ENCODE measurements at places on chromosomes 1 and 21.

DNA sequence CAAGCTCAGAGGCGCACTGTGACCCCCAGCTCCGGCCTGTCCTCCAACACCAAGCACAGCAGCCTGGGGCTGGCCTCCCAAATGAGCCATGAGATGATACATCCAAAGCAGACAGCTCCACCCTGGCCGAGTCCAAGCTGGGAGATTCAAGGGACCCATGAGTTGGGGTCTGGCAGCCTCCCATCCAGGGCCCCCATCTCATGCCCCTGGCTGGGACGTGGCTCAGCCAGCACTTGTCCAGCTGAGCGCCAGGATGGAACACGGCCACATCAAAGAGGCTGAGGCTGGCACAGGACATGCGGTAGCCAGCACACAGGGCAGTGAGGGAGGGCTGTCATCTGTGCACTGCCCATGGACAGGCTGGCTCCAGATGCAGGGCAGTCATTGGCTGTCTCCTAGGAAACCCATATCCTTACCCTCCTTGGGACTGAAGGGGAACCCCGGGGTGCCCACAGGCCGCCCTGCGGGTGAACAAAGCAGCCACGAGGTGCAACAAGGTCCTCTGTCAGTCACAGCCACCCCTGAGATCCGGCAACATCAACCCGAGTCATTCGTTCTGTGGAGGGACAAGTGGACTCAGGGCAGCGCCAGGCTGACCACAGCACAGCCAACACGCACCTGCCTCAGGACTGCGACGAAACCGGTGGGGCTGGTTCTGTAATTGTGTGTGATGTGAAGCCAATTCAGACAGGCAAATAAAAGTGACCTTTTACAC lies 29.1 kb downstream of the SLC19A1 start:
- no peak for DNase-seq

- DNase-seq: no peak
Measured at GRCh38 chr21:45252448-45252925, 35.2 kb downstream of the POFUT2 start.

- DNase-seq: no peak
Measured at GRCh38 chr1:186033847-186034271, 299.7 kb downstream of the HMCN1 start.

- no peak for DNase-seq
Measured at GRCh38 chr1:245802941-245803665, 648.3 kb downstream of the KIF26B start.

DNA sequence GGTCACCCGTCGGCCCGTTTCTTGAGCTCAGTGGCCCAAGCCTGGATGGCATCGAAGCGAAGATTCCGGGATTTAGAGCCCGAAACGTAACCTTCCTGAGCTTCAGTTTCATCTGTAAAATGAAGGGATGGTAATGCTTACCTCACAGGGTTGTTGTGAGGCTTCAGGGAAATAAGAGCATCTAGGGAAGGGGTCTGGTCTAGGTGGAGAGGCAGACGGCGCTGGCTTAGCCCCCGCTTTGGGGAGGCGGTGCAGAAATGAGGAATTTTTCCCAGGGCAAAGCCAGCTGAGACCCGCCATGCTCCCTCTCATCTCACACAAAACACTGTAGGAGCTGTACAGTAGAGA lies 717 bp upstream of the MYCL start:
- no peak for DNase-seq

GRCh38 chr1:200090252-200091159 lies 63.0 kb downstream of the NR5A2 start:
- no peak for DNase-seq

DNA sequence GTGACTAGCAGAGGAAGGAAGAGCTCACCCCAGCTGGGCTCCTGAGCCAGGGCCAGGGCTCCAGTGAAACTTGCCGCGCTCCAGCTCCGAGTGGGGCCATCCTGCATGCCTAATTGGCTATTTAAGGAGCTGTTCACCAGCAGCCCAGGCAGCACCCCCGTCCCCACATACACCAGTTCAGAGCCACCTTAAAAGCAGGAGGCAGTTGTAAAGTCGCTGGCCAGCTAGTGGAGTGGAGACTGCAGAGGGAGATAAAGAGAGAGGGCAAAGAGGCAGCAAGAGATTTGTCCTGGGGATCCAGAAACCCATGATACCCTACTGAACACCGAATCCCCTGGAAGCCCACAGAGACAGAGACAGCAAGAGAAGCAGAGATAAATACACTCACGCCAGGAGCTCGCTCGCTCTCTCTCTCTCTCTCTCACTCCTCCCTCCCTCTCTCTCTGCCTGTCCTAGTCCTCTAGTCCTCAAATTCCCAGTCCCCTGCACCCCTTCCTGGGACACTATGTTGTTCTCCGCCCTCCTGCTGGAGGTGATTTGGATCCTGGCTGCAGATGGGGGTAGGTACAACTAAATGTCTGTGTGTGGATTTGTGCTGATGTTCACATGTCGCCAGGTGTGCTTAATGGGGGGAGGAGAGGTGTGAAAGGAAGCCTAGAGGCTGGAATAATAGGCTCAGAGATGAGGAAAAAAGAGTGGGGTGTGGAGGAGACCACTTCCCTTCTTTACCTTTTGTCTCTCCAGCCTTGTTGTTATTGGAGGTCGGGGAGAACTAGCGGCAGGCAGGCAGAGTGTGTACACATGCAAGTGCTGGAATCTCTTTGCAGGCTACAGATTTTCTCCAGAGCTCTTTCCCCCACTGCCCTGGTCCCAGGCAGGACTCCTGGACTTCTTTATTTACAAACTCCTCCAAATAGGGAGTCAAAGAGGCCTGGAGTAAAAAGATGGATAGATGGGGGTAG lies at the start of gene CA14:
Gene CA14 (plus strand): TSS at position 151 of the 962 bp plus-strand sequence. CDS start 355 bp downstream, at position 506.
- no peak for DNase-seq

DNA sequence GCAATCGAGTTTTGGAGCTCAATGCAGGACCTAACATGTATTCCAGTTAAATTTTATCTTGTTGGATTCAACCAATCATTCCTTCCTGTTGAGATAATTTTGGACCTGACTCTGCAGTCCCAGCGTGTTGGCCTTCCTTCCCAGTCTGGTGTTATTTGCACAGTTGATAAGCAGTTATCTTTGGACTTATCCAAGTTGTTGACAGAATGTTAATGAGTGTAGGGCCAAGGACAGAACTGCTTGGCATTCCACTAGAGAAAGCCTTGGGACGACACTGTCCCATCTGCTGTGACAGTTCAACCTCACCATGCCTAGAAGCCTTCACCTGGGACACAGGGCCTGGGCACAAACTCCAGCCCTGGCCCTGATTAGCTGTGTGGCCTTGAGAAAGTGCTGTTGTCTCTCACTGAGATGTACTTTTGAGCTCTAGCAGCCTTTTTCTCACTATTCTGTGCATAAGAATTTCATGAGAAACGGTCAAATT lies 104.1 kb upstream of the SLC25A33 start:
- DNase-seq: no peak

GRCh38 chr1:18463063-18463462 lies 17.7 kb upstream of the KLHDC7A start:
- DNase-seq: no peak

- DNase-seq: no peak
Measured at GRCh38 chr1:56255516-56256152, 323.7 kb downstream of the PLPP3 start.

DNA sequence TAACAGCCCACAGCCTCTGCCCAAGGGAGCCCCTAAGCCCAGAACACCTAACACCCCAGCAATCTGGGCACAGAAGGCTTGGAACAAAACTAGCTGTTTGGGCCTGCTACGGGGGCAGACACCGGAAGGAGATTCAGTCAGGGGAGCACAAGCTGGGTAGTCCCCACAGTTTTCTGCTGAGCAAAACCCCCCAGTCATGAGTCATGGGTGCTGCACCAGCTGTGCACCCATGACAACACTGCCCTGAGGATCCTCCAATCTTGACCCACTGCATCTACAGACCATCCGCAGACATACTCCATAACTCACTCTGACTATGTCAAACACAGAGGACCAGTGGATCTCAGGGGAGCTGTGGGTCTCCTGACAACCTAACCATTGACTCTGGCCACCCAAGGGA lies 105.1 kb downstream of the LRIG2 start:
- DNase-seq: no peak

GRCh38 chr1:36450919-36451305 lies 661 bp upstream of the OSCP1 start:
- DNase-seq: no peak

DNA sequence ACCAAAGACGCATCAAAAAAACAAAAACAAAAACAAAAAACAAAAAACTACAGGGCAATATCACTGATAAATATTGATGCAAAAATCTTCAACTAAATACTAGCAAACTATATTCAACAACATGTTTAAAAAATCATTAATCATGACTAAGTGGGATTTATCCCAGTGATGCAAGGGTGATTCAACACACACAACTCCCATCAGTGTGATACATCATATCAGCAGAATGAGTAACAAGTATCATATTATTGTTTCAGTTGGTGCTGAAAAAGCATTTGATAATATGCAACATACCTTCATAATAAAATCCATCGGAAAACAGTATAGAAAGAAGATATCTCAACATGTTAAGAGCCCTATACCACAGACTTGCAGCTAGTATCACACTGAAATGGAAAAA lies 953.0 kb downstream of the AMY1C start:
- DNase-seq: no peak

DNA sequence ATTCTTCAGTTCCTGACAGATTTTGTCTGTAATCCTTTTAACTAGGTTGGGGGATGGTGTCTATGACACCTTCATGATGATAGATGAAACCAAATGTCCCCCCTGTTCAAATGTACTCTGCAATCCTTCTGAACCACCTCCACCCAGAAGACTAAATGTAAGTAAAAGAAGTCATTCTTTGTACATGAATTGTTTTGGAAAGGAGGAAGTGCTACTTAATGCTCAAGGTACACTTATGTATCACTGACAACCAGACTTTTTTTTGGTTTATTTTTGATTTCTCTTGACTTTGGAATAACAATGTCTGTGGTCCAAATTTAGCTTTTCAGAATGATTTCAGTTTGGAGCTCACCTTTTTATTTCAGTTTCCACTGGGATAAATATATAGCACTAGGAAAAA lies 2.3 kb downstream of the DYRK3 start:
- DNase-seq: no peak

GRCh38 chr1:202658769-202659168 lies 51.5 kb downstream of the SYT2 start:
- no peak for DNase-seq

- no peak for DNase-seq
Measured at GRCh38 chr1:154288661-154289060, 16.2 kb downstream of the HAX1 start.

DNA sequence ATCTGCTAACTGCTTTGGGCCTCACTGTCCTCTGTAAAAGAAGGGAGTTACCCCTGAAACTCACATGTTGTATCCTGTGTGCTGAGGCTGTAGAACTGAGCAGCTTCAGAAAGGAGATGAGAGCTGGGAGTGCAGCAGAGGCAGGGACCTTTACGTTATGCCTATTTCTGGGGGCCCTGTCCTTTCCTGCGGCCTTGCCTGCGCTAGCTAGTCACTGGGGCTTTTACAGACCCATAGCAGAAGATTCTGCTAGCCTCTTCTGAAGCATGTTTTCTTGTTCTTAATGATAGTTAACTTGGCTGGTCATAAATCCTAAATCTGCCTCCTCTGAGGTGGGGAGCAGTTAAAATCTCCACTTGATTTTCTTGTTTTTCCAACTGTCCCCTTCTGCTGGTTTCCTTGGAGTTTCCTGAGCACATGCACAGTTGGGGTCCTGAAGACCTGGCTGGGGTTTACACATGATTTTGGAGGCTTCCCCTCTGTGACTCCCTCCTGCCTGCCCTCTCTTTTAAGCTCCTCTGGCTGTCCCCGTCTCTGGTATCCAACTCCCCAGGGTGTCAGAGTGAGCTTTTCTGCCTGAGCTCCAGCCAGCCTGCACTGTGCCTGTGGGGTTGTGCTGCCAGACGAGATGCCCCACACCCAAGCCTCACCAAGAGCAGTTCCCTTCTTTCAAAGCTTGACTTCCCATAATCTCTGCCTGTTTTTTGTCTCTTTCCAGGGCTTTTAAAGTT lies 76.6 kb downstream of the NOS1AP start:
- no peak for DNase-seq

DNA sequence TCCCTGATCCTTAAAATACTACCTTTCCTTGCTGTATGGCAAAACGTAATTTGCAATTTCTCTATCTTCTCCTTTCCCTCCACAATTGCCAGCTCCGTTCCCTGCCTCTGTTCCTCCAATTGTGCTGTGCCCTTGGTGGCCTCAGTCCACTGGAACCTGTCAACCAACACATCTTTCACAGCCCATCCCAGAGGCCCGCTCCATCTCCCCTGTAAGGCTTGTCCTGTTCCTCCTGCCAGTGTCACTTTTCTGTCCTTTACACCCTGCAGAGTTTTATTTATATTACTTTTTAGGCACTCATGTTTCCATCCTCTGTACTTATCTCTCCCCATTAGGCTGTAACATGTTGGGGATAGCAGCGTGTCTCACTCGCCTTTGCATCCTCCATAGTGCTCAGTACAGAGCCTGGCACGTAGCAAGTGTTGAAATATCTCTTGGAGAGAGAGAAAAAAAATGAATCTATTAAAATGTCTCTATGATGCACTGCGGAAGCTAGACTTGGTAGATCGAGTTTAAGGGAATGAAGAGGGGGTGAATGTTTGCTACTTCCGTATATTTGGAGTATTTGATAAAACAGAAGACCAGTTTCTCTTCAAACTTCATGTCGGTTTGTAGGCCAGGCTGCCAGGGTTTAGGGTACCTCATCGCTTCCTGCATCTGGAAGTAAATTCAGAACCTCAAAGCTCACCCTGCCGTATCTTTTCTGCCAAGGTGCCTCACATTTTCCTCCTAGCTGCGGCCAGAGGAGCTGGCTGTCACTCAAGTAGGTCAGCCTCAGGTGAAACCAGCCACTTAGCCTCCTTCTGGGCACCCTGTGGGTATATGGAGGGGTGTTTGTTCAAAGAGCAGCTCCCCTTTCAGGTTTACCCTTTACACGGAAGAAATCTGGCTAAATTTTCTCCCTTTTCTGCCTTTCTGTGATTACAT lies 303.8 kb downstream of the TM2D1 start:
- no peak for DNase-seq

Measured in activated CD8-positive, alpha-beta T cell treated with anti-CD3 and anti-CD28 coated beads for 36 hours (primary cell).